ENCODE measurements at places on chromosomes 11 and 22. TPM values are rescaled to one million over a fixed set of nuclear protein-coding genes. Genes with fewer than 3 reads are reported as not detected.

ADM gene
- 2,760 TPM for total RNA-seq

DDI1 gene
- under 0.01 TPM for total RNA-seq

MOGAT2 gene
- total RNA-seq: not detected

EMID1 gene
- 6.8 TPM for total RNA-seq

KRTAP5-8 gene
- not detected for total RNA-seq

EXPH5 gene
- total RNA-seq: 3.4 TPM

TPBGL gene
- total RNA-seq: not detected

GP1BB gene
- total RNA-seq: 4.3 TPM

CD3G gene
- total RNA-seq: not detected

LIF gene
- 3.0 TPM for total RNA-seq

TTC36 gene
- total RNA-seq: 0.24 TPM

OR51E1 gene
- total RNA-seq: not detected

BIK gene
- total RNA-seq: not detected

OR6A2 gene
- total RNA-seq: 0.32 TPM

PATE2 gene
- not detected for total RNA-seq

CXCR5 gene
- not detected for total RNA-seq

BRMS1 gene
- 40.2 TPM for total RNA-seq

APOA4 gene
- not detected for total RNA-seq

MS4A7 gene
- total RNA-seq: not detected

NCF4 gene
- not detected for total RNA-seq

OR10A2 gene
- total RNA-seq: not detected

LRRN4CL gene
- 63.6 TPM for total RNA-seq

CBX7 gene
- 8.3 TPM for total RNA-seq

FOLH1 gene
- 1.3 TPM for total RNA-seq

All from hair follicle dermal papilla cell (primary cell).